ENCODE measurements at places on chromosomes 12 and 14.

- DNase-seq, result no peak
Observed at GRCh38 chr14:101367421-101368261, 193.7 kb upstream of the DIO3 start.

DNA sequence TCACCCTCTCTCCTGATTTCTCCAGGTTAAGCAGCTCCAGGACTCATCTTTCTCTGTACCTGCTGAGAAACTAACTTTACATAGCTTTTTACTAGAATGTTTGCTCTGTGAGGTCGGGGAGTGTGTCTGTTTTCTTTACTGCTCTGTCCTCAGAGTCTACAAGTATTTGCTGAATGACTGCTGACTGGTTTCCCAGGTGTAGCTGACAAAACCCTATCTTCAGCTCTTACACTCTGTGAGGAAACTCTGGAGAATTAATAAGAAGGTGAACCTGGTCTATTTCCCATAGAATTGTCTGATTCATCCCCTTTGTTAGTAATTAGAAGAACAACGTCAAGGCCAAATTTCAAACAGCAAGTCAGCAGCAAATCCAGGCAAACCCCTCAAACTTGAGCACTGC, 226.8 kb downstream of the ZFP36L1 start:
- DNase-seq, result no peak

- DNase-seq, result no peak
Observed at GRCh38 chr12:50052964-50053363, 4.4 kb upstream of the ASIC1 start.

- DNase-seq, result no peak
Observed at GRCh38 chr12:89777733-89778379, 69.2 kb upstream of the ATP2B1 start.

Data from activated naive CD4-positive, alpha-beta T cell (primary cell).